Common myeloid progenitor, CD34-positive (primary cell): ENCODE measurements at places on chromosomes 5 and 9.
A peak's percentile ranks its signal among the peaks of the same experiment; 100 is the strongest.

- DNase-seq: peak; percentile 46
These were observed 115.0 kb downstream of the NFIB start for GRCh38 chr9:14198841-14199455.

- no peak for DNase-seq
These were observed 138.1 kb downstream of the RGS3 start for GRCh38 chr9:113601656-113602055.

GRCh38 chr9:136526625-136527066 is 19.2 kb downstream of the NOTCH1 start:
- DNase-seq: no peak

DNA sequence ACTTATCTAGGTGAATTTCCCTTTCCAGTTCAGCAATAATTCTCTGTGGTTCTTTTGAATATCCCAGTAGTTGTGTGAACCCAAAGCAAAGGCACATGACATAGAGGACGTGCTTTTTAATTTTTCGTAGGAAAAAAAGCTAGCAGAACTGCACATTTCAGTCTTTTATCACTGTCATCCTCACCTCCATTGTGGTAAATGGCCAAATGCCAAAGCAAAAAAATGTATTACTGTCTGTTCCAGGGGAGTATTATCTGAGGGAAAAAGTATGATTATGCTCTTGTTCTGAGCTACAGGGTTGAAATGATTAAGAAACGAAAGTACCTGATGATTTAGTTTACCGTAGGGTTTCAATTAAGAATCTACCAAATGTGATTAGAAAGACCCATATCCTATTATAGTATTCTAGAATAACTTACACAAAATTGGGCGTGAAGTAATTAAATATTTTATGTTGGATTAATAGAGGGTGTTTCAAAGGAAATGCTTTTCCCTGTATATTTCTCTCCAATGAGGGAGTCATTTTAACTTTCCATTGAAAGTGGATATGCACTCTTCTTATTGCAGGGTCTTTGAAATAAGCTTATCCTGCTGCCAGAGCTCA is 62.7 kb downstream of the CAVIN4 start:
- DNase-seq: peak; percentile 4

DNA sequence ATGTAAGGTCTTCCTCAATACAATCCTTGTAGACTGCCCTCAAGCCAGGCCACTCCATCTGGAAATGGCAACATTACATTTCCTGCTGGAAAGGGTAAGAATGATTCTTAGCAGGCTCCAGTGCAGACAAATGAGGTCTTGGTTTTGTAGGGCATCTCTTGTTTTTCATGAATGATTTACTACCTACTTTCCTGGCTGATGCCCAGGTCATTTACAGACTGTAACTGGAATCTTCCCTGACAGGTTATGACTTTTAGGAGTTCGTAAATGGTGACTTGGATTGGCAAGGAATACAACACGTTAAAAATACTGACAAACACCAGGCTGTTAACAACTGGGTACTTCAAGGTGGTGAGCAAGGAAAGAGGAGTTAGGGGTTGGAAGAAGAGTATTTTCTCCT is 510.5 kb upstream of the TNC start:
- DNase-seq: no peak

GRCh38 chr5:135697251-135697958 is 118.6 kb upstream of the CXCL14 start:
- DNase-seq: no peak

- no peak for DNase-seq
These were observed 2.5 kb downstream of the PMPCA start for GRCh38 chr9:136412962-136413361.

- DNase-seq: no peak
These were observed 626.2 kb downstream of the TLR4 start for GRCh38 chr9:118330191-118330986.

- DNase-seq: no peak
These were observed 16.4 kb upstream of the ARSB start for GRCh38 chr5:79001471-79001870.

DNA sequence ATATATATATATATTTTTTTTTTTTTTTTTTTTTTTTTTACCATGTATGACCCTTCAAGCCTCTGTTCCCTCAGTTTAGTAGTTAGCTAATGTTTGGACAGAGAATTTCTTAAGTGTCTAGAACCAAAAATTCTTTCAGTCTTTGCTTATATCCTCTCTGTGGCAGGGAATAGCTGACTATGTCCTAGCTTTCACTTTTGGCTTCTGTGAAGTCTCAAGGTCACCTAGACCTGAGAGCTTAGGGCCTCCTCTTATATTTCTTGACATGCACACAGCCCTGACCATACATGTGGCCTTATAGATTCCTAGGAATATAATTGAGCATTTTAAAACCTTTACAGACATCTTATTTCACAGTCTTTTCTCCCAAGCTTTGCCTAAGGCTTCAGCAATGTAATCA is 930.8 kb upstream of the CDH9 start:
- no peak for DNase-seq

- peak; percentile 73 for DNase-seq
These were observed 66.5 kb downstream of the F2RL2 start for GRCh38 chr5:76556511-76557221.

- peak; percentile 26 for DNase-seq
These were observed 193.1 kb downstream of the MEF2C start for GRCh38 chr5:88689668-88690408.

GRCh38 chr5:96293966-96294883 is 138.8 kb downstream of the PCSK1 start:
- DNase-seq: no peak

DNA sequence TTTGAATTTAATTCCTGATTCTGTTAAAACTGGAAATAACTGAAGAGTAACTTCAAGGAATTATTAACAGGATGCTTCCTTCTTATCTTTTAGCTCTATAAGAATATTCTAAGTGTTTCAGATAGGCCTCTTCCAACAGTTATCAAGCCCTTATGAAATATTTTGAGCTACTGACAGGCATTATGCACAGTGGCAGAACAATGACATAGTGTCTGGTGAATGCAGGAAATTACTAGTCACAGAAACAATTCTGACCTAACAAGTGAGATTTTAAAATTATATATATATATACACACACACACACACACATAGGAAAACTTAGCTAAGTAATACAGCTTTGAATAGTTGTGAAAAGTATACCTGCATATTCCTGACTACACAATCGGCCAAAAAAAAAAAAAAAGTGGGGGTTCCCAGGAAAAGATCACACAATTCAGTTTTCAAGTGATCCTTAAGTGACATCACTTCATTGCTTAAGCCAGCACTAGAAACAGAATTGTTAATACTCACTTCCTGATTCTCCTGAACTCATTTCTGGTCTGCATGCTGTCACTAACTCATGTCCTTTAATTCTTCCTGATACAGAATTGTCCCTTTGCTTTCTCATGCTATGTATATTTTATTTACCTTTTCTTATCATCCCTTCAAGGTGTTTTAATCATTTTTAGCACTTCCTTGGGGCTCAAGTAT is 77.3 kb downstream of the SLC25A46 start:
- DNase-seq: no peak

DNA sequence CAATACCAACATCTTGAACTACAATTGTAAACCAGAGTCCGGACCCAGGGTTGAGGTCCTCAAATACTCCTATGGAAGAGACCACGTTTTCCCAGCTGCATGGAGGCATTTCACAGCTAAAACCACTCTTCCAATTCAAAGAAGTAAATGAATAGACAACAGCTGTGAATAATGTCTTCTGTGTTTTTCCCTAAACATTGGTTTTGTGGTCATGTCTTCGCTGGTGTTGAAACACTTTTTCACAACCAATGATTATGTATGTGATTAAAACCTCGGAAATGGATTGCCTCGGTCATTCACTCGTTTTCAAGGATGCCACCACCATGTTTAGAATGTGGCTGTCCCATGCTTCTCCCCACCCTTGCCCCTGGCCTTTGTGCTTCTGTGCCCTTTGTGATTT is 9.4 kb upstream of the TENT4A start:
- DNase-seq: no peak

DNA sequence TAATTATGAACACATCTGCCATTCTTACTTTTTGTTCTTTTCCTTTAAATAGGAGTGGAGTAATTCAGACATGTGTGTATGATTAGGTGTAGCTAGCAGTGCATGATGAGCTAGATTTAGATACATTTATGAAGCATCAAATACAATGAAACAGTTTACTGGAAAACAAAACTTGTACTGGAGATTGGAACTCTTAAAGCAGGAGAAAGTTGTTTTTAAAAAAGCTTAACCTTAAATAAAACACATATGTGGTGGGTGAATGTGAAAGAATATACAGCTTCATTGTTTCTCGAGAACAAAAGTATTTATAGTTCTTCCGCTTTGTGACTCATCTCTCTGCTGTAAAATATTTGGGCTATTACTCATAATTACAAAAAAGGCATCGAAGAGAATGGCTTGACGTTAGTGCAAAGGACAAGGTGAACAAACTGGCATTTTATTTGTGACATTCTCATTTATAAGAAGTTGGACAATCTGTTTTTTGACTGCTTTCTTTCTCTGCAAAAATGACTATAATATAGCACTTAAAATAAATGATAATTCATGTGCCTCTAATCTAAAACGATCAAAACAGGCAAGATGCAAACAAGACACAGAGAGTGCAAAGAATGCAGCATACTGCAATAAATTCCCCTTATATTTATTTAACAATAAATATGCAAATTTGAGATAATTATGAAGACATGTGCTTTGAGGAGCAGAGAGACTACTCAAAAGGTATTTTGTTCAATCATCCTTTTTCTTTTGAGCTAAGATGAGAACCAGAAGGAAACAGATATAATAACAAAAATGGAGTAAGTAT is 478.8 kb downstream of the CETN3 start:
- DNase-seq: no peak

- no peak for DNase-seq
These were observed 32.8 kb downstream of the PHAX start for GRCh38 chr5:126633552-126633951.

DNA sequence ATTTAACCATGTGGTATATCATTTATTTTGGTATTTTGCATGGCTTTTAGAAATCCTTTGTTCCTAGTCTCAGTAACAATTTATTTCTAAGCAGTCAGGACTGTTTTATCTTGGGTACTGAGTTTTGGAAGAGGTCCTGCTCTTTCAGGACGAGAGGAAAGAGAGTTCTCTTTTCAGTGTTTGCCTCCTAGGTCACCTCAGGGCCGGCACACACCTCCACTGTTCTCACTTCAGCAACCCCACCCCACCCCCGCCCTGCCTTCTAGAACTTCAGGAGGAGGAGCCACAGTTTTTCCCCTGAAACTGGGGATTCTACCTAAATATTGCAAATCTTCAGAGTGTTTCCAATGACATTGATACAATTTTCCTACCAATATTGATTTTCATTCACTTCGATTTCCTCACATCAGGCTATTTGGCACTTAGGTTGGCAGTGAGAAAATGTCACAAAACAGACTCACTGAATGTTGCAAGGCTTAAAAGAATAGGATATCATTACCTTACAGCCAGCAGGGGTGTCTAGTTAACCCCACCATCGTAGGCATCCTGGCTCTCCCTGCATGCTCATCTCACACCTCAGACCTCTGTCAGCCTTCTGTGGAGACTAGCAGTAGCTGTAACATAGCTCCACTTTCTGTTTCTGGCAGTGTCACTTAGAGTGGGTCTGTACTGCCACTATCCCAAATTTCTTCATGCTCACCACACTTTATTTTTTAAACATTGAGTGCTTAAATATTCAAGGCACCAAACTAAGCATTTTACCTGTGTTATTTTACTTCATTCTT is 5.4 kb downstream of the IGIP start:
- no peak for DNase-seq

DNA sequence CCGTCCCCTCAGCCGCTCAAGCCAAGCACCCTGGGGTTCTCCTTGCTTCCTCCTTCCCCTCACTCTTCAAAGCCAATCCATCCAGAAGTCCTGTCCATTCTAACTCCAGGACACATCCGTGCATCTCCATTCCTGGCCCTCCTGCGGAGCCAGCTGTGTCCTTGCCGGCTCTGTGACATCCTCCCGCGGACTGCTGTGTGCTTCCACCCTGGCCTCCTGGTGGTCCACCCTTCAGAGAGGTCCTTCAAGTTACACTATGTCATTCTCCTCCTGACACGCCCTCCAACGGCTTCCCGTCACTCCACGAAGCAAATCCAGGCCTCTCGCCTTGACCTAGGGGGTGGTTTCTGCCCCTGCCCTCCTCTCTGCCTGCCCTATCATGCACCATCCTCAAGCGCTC is 13.0 kb upstream of the SCGB3A1 start:
- no peak for DNase-seq
